Left hindlimb (tissue), 1 donor: ENCODE measurements at places on chromosomes 16 and 17.

GRCh38 chr17:57852092-57852954 lies 2.5 kb upstream of the MRPS23 start:
- DNase-seq: no peak

DNA sequence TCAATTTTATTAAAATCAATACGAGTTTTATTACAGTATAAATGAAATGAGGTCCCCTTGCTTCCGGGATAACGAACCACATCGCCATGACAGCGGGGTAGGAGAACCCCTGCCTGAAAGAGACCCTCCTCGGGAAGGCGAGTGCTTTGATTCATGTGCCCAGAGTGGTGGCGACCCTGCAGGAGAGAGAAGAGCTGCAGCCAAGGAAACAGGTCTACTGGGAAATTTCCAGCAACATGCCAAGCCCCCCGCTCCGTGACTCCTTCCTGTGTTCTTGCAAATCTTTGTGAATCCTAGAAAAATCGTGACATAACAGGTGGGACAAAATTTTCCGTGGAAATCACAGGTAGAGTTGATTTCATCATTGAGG lies 162.5 kb downstream of the WSCD1 start:
- DNase-seq: no peak

DNA sequence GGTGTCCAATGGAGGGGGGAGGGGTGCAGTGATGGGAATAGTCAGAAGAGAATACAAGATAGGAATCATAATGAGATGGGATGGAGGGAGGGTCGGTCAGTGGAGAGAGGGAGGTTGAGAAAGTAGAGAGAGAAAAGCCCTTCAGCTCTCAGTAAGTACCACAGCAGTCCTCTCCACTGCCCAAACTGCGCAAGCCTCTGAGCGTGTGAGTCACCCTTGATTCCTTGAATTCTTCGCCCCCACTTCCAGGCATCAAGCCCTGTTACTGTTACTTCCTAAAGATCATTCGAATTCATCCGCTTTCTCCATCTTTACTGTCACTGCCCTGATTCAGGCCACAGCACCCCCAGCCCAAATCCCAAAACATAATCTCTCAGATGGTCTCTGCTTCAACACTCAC lies 2.5 kb downstream of the GUCY2D start:
- DNase-seq: no peak

DNA sequence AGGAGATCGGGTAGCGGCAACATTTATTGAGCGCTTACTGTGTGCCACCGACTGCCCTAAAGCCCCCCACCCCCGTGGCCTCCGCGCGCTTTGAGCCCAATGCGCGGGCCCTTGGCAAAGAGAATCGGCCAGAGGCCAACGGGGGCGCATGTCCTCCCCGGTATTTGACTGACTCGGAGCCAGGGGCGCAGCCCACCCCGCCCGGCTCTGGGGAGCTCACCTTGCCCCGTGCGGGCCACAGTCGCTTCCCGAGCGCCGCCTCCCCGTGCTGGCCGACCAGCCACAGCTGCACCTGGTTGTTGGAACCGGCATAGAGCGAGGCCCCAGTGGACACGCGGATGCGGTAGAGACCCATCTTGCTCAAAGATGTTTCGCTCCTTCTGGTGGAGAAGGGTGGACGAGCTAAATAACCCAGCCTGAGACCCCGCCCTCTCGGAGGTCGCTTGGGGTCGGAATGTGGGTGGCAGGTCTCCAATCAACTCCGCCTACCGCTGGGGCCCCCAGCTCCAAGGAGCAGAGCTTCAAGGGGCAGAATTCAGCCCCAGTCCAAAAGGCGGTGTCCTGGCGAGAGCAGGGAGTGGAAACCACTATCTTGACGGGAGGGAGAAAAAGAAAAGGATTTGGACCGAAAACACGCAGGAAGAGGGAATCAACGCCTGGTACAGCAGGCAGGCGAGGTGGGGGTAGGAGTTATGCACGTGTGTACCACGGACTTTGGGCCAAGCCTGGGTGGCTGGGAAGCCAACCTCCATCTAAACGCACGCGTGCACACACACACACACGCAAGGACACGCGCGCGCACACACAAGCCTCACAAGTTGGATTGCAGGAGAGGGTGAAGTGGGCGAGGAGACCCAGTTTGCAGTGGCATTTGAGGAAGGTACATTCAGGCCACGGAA lies at the start of gene ALOX15:
Gene ALOX15 (minus strand): TSS at position 382 of the 899 bp plus-strand sequence. CDS start 27 bp downstream, at position 355.
- no peak for DNase-seq

DNA sequence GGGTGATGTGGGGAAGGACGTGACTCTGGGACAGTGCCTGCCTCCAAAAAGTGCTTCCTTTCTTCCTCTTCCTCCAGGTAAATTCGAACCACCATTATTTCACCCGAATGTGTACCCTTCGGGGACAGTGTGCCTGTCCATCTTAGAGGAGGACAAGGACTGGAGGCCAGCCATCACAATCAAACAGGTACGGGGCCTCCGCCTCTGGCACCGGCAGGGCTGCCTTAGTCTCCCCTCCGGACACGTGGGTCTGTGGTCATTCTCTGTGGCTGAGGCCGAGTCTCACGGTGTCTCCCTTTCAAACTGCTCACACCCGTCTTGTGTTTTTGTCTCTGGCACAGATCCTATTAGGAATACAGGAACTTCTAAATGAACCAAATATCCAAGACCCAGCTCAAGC lies 10.7 kb downstream of the UBE2I start:
- no peak for DNase-seq

DNA sequence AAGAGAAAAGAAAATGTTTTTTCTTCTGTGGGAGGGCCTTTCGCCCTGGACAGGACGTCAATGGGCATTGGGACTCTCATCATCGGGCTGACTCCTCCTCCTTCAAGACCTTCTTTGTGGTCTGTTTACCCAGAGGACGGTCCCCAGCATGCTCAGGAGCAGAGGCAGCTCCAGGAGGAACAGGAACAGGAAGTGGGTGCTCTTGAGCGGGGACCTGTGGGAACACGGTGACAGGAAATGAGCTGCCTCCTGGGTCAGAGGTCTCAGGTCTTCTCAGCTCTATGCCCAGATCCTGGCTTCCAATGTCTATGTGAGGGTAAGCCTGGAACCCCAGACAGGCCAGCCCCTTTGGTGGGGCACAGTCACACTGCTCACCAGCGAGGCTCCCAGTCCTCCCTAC lies 12.2 kb downstream of the CD300LD start:
- no peak for DNase-seq

DNA sequence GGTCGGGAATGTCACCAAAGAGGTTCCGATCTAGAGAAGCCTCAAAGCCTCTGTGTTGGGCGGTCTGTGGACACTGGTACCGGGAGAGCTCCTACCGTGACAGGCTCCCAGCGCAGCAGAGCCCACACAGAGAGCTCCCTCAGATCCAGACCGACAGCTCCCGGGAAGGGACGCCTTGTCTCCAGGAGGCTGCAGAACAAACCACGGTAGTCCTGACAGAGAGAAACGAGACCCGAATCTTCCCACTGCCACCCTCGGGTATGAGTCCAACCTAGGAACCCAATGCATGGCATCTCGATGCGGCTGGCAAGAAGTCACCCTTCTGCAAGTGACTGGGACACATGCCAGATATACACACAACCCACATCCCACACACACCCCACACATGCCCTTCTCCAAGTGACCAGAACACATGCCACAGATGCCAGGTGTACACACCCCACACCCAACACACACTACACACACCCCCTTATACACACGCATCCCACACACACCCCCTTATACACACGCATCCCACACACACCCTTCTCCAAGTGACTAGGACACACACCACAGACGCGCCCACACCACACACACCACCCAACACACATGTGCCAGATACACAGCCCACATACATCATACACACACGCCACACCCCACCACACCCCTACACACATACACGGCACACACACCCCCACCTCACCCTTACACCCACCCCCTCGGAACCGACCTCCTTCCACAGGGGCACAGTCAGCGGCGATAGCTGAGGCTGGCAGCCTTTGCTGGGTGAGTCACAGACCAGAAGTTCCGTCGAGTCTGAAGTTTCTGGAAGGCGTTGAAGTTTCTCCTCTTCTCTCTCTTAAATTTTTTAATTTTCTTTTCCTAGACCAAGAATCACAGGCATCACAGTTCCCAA lies 15.9 kb upstream of the CYTH1 start:
- no peak for DNase-seq

DNA sequence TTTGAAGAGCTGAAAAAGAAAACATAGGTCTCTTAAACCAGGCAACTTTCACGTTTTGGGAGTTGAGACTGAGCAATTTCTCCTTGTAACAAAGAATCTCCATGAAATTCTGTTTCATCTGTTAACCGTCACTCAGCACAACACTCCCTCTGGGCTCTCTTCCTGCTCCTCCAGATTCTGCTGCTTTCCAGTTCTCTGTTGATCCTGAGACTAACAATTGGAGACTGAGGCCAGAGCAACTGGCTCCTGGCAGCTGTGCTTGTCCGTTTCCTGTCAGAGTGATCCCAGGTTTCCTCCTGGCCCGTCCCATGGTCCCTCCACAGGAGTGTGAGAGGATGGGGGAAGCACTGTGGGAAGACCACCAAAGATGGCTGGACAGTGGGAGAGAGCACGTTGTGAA lies 32.5 kb downstream of the IST1 start:
- DNase-seq: peak; percentile 32

DNA sequence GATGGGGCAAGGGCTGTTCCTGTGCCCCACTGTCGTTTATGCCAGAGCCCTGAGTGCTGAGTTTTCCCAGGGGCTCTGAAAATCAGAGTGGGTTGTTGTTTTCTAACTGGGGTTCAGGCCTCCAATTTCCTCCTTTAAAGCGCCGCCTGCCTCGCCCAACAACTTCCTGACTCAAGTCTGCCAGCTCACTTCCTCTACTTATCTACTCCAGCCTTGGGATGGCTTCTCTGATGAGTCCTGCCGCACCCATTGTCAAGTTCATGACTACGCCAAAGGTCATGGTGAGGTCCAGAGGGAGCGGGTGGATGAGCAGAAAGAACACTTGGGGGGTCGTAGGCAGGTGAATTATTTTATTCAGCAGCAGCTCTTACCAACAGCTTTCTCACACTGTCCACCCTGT lies 104.7 kb downstream of the UTP18 start:
- no peak for DNase-seq

GRCh38 chr16:14109077-14109775 lies 38.1 kb downstream of the MRTFB start:
- no peak for DNase-seq
